ENCODE measurements at places on chromosomes 5 and 9.

- no peak for DNase-seq
Measured at GRCh38 chr9:88169700-88170099, 31.4 kb upstream of the SPATA31C2 start.

- no peak for DNase-seq
Measured at GRCh38 chr5:169071-169727, 22.1 kb upstream of the LRRC14B start.

DNA sequence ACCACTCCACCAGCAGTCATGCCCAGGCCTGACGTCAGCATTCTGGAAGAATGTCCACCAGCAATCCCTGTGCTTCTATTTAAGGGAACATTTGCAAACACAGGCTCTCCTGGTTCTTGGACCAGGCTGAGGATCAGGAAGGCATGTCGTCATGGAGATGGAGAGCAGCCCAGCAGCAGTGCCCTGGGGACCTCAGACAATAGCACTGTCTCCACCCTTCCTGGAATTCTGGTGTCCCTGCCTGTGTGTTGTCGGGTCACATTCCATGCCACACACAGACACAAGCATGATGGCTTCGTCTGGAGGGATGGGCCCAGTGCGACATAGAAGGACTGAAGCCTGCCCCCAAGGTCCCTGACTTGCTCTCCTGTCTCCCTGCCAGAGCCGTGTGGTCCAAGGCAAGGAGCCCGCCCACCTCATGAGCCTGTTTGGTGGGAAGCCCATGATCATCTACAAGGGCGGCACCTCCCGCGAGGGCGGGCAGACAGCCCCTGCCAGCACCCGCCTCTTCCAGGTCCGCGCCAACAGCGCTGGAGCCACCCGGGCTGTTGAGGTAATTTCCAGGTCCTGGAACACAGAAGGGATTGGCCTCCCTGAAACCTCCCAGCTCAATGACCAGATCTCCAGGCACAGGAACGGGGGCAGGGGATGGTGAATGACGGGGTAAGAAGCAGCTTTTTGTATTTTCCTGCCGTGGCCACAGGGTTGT is 43.8 kb downstream of the STOM start:
- no peak for DNase-seq

DNA sequence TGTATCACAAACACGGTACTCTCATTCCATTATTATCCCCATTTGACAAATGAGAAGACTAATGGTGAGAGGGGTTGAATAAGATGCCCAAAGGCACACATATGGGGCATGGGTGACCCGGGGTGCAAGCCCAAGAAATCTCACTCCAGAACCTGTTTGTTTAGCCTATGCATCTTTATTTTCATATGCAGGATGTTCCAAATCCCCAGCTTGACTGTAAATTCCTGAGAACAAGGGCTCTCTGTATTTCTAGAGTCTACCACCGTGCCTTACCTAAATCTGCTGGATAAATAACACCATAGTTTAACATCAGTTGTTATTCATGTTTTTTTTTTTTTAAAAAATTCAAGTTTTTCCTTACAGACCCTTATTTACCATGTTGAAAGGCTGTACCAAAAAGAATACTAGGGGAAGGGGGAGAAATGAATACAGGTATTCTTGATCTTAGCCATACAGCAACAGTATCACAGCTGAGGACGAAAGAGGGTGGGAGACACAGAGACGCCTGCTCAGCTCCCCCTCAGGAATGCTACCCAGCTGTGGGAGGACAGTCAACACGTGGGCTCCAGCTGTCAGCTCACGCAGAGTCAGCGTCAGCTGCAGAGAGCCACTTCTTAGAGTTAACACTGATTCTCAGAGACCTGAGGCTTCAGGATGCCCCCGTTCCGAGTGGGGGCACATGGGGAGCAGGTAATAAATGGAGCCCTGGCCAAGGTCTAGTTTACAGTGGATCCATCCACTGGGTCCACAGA is 86.6 kb downstream of the MED27 start:
- no peak for DNase-seq

GRCh38 chr5:175129121-175129520 is 314.9 kb downstream of the DRD1 start:
- no peak for DNase-seq

GRCh38 chr5:158770506-158770905 is 329.2 kb downstream of the EBF1 start:
- no peak for DNase-seq

GRCh38 chr9:18208166-18209059 is 265.5 kb upstream of the ADAMTSL1 start:
- no peak for DNase-seq

GRCh38 chr5:92372766-92373165 is 989.6 kb upstream of the ARRDC3 start:
- DNase-seq, result no peak

GRCh38 chr5:167064198-167064776 is 1227.2 kb upstream of the WWC1 start:
- DNase-seq, result no peak

GRCh38 chr9:14066831-14067230 is 247.1 kb downstream of the NFIB start:
- DNase-seq, result no peak

DNA sequence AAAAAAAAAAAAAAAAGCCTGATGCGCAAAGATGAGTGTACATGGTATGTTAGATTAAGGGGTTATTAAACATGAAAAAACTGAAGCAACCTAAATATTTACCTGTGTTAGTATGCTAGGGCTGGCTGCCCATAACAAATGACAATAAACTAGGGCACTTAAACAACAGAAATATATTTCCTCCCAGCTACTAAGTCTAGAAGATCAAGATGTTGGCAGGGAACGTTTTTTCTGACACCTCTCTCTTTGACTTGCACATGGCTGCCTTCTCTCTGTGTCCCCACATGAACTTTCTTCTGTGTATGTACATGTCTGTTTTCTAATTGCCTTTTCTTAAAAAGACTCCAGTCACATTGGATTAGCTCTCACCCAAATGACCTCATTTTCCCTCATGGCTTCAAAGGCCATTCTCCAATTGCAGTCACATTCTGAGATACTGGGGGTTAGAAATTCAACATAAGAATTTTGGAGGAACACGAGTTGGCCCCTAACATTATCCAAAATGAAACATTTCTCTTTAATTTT is 694.5 kb downstream of the CDH9 start:
- no peak for DNase-seq

- DNase-seq, result no peak
Measured at GRCh38 chr5:28779161-28779754, 1740.9 kb upstream of the CDH9 start.

Data from activated naive CD4-positive, alpha-beta T cell (primary cell).